ENCODE measurements at places on chromosomes 11 and 22.

DNA sequence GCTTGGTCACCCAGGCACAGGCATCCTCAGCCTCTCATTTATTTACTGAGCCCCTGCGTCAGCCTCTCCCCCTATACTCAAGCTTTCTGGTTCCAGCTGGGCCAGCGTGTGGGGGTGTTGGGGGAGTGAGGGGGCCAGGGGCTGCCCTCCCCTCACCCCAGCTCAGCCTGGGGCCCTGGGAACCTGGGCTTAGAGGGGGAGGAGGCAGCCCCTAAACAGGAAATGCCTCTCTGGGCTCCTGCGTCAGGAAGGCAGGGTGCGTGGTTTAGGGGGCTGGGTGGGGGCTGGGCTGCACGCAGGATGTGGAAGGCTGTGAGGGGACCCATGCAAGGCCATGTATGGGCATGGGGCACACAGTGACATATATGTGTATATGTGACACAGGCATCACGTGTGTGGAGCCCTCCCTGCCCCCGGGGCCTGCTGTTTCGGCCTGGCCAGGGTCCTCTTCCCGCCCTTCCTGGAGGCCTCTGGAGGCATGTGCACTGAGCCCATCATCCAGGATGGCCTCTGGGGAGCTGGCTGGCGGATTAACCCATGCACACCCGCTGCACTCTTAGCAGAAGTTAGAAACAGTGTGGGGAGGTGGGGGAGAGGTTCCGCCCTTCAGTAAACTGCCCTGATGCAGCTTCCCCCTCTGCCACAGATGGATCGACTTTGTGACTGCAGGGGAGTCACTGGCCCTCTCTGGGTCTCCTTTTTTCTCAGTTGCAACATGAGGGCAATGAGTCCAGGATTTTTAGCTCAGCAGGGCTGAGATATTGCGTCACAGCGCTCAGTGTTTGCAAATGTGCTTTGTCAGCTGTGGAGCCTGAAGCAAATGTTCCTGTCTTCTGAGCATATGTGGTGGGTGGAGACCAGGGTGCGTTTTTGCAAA, 1.1 kb upstream of the CD248 start:
- DNase-seq, result no peak

GRCh38 chr11:11864803-11865202, 23.0 kb downstream of the USP47 start:
- no peak for DNase-seq

DNA sequence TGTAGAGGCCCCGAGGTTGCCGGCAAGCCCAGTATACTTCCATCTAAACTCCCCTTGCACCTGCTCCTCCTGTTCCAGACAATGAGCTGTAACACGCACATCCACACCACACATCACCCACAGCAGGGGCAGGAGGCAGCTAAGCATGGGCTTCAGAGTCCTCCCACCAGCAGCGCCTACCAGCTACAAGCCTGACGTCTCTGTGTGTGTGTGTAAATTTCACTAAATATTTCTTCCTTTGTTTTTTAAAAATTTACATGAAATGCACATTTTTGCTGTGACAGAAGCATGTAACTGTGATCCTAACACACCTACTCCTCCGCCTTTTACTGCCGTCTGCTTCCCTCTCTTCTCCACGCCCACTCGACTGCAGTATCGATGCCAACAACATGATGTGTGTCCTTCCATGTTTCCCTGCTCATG, 29.4 kb upstream of the PACSIN2 start:
- peak; percentile 23 for DNase-seq

- no peak for DNase-seq
Measured at GRCh38 chr11:6962141-6962540, 35.9 kb downstream of the ZNF215 start.

GRCh38 chr11:13535819-13536218, 40.0 kb upstream of the PTH start:
- no peak for DNase-seq

GRCh38 chr11:31816468-31817053, 5.4 kb upstream of the PAX6 start:
- DNase-seq, result no peak

- no peak for DNase-seq
Measured at GRCh38 chr22:38213990-38214301, 12.2 kb downstream of the MAFF start.

GRCh38 chr11:19811380-19811779, 98.7 kb downstream of the NAV2 start:
- no peak for DNase-seq

DNA sequence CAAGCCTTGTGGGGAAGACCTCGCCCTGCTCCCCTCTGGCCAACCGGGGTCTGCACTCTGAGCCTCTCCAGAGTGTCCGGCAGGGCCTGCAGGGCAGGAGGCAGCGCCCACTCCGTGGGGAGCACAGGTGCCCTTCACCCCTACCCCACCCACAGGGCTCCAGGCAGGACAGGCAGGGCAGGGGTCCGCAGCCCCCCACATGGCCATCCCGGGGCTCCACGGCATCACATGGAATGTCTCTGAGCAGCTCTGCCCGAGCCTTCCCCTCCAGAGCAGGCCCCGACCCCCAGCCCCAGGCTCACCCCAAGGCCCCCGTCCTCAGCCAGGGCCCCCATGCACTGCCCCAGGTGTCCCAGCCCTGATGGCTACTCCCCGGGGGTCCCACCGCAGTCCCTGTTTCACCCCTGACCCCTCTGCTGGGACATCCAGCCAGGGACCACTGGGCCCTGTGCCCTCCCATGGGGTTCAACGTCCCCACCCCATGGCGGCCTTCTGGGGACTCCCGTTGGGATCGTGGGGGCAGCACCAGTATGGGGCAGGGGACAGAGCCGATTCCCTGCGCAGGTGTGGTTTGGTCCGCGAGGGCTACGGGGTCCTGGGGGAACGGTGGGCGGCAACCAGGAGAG, 77.7 kb downstream of the BRD1 start:
- no peak for DNase-seq

DNA sequence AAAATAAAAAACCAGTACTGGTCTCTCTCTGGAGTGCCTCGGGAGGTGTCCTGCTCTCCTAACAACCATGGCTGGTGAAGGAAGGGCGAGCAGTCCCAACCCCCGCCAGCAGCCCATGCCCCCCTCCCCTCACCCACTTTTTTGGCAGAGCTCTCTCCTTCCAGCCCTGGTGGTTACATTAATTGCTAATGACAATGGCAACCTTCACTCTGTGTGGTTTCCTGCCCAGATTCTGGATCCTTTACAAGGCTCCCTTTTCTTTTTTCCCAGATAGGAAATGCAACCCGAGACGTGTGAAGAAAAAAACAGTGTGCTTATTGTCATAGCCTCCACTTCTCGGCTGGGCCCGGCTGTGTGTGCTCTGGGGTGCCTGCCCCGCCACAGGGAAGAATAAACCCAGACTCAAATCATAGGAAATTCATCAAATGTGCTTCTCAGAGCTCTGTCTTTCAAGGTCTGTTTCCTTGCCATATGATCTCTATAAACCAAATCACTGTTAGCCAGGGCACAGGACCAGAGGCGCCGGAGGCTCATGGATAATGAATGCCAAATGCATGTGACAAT, 513.0 kb downstream of the SOX6 start:
- DNase-seq, result peak; percentile 30

DNA sequence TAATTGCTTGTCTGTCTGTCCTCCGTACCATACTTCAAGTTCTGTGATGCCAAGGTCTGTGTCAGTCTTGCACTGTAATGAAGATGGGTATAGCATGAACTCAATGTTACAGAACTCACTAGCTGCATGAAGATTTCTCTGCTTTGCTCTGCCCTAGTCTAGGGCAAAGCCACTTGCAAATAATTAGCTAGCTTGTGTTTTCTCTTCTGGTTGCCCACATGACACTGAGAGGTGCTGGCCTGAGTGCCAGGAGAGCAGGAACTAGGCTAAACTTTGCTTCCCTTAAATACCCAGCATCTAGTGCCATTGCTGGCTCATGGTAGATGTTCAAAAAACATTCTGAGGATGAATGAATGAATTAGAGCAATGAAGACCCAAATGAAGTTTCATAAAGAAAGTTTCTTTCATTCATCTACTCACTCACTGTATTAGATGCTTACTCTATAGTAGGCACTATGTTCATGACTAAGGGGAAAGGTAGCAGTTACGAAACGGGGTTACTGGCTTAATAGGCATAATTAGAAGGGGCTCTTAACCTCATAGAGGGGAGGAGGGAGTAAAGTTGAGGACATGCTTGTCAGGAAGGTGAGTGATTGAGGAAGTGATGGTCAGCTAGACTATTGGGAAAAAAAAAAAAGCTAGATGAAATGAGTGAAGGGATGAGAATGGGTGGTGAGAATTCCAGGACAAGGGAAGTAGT, 4.4 kb upstream of the ENDOD1 start:
- DNase-seq, result no peak

- peak; percentile 87 for DNase-seq
Measured at GRCh38 chr11:114159802-114160632, 100.5 kb downstream of the ZBTB16 start.

DNA sequence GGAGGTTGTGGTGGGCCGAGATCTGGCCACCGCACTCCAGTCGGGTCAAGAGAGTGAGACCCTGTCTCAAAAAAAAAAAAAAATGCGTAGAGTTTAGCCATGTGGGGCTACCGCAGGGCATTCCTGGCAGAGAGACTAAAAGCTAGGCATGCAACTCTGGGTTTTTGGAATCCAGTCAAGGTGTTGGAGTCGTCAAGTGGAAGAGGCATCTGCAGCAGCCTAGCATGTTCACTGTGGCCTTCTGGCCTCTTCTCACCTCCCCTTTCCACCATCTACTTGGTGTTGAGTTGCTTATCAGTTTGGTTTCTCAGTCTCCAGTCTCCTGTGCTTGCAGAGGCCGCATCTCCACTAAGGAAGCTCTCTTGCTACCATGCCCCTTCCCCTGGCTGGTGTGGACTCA, 572.5 kb downstream of the NTM start:
- DNase-seq, result no peak

GRCh38 chr11:96191752-96192151, 151.2 kb downstream of the MAML2 start:
- DNase-seq, result no peak

DNA sequence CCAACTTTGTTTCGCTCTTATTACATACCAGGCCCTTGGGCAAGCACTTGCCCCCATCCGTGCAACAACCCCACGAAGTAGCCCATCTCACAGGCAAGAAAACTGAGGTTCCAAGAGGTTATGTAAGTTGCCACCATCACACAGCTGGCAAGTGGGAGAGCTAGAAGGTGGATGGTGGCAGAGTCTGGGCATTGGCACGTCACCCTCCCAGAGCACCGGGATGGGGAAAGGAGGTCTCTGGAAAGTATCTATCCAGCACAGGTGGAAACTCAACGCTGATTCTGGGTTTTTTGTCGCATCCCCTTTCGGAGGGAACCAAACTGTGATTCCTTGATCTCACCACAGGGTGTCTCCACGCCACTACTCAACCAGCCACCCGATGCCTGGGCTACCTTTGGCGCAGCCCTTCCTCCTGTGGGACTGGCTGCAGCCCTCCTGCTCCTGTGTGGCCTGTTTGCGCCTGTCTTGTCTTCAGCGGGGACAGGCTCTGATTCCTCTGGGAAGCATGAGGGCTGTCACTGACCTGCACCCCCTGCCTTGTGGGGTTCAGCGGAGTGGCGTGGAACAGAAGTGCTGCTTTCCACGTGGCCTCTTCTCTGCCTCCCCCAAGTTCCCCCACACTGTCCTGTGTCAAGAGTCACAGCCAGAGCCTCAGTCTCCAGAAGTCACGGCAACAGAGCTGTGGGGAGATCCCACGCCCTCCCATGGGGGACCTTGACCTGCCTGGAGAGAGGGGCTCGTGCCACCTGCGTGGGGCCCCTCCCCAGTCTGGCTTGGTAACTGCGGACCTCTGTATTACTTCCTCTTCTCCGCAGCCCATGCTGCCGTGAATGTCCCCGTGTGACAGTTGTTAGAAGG, 34.4 kb upstream of the TRIM29 start:
- peak; percentile 40 for DNase-seq

DNA sequence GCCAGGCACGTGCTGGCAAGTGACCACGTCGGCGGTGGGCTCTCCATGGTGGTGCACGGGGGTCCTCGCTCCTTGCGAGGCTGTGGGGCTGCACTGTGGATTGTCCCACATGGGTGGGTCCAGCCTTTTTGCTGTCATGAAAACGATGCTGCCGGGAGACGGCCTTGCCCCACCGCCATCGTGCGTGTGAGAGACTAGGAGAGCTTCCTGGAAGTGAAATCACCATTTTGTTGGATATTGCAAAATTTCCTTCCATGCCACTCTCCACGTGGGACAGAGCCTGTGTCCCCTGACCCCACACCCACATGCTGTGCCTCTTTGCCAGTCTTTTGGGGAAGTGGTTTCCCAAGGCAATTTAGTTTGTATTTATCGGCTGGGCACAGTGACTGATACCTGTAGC, 18.2 kb upstream of the GRAMD4 start:
- DNase-seq, result no peak

GRCh38 chr11:56910046-56910773, 78.5 kb upstream of the OR5AK2 start:
- DNase-seq, result no peak

DNA sequence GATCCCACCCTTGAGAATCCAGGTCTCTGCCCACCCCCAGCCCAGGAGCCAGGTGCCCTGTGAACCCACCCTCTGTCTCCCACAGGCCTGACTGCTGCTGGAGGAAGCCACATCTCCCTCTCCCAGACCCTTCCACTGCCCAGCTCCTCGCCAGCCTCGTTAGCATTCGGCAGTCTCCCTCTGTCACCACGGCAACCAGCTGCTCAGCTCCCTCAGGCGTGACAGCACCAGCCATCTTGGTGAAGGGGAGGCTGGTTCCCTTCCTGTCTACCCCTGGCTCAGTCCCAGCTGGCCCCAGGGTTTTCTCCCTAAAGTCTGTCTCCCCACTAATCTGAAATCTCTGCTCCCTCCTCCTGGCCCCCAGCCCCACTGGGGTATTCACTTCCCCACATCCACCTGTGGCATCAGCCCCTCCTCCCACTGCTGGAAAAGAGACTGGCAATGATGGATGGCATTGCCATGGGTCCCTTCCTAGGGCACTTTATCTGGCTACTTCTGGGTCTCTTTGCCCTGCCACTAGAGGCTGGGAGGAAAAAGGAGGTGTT, 28.1 kb downstream of the NRXN2 start:
- peak; percentile 50 for DNase-seq

- no peak for DNase-seq
Measured at GRCh38 chr11:68817554-68817953, 24.2 kb downstream of the CPT1A start.

DNA sequence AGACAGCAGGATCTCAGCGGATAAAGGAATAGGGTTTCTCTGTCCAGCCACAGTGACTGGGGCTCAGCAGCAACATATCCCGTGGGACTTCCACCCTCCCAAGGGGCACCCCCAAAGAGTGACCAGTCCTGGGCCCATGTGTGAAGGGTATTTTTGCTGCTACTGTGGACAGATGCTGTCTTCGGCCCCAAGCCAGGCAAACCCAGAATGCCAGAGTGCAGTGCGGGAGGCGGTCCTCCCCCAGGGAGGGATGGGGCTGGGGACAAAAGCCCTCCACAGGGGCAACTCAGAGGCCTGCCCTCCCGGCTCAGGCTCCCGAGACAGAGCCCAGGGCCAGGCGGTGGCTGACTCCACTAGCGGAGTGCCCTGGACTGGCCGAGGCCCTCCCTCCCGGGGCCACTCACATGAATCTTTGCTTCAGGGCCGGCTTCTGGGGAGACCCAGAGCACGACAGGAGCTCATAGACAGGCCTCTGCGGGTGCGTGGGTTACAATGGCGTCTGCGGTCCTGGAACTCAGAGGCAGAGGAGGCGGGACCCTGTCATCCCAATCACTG, 34.7 kb upstream of the WNT7B start:
- DNase-seq, result no peak

- no peak for DNase-seq
Measured at GRCh38 chr11:66462911-66463310, 3.8 kb upstream of the PELI3 start.

All from amygdala (tissue), 56 donors.